ENCODE measurements at places on chromosomes 7 and 10.

- no peak for DNase-seq
Observed at GRCh38 chr10:35696392-35697287, 54.5 kb upstream of the FZD8 start.

- DNase-seq: no peak
Observed at GRCh38 chr7:47852330-47853245, 95.7 kb downstream of the PKD1L1 start.

- DNase-seq: no peak
Observed at GRCh38 chr7:152667958-152668357, 8.0 kb downstream of the XRCC2 start.

DNA sequence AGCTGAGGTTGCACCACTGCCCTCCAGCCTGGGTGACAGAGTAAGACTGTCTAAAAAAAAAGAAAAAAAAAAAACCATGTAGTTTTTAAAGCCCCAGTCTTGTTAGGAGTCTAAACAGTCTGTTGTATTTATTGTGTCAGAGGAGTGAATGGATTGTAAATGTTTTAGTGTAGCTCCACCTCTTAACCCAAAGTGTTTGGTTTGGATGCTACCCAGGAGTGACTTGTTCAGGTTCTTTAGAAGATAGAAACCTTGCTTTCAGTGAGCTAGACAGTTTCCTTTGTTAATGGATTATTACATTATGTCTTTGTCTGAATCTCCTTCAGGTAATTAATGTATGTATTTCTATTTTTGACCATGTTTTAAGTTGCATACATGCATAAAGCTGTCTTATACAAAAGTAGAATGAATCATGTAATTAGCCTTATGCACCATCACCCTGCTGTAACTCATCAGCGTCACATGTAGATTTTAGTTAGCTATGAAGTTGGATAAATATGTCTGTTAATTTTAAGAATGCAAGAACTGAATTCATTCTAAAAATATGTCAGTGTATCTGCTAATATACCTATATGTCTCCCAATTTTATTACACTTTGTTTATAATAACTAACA is 97.7 kb downstream of the TAF3 start:
- DNase-seq: peak; percentile 20

DNA sequence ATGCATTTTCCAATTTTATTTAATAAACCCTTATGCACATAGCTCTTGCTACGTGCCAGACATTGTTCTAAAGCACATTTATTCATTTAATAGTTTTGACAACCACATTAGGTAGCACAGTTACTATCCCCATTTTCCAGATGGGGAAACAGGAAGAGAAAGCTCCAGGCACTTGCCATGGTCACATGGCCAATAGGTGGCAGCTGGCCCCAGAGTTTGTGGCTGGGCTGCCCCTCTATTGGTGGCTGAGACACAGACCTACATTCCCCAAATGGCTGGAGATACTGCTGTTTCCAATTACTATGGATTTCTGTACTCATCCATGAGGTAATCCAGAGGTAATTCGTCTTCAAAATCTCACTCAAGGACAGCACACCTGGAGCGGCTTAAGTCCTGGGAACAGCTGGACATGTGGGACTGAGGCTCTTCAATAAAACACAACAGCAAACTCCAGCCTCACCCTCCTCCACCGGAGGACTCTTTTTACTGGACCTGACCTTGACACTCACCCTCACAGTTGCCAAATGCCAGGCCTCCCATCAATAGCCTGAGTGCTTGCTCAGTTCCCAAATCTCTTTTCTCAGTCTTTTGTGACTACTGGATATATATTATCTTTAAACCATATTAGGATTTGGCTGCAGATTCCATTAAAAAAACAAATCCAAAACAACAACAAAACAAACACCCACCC is 106.1 kb downstream of the CLEC2L start:
- peak; percentile 20 for DNase-seq

GRCh38 chr7:95407751-95408150 is 11.6 kb upstream of the PON3 start:
- DNase-seq: no peak

DNA sequence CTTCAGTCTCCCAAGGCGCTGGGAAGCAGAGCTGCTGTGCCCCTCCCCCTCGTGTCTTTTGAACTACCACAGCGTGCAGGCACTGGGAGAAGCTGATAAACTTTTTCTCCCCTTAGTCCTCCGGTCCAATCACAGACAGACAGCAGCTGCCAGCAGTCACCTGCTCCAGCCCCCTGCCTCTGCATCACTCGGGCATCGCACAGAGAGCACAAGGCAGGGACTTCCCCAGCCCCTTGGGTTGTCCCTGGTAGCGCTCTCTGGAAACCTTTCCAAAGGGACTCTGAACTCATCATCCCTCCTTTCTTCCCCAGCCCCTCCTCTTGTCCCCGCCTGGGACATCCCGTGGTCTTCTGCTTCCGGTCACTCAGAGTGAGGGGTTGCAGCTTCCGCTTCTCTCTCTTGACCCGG is 1.4 kb upstream of the NEUROG3 start:
- DNase-seq: no peak

DNA sequence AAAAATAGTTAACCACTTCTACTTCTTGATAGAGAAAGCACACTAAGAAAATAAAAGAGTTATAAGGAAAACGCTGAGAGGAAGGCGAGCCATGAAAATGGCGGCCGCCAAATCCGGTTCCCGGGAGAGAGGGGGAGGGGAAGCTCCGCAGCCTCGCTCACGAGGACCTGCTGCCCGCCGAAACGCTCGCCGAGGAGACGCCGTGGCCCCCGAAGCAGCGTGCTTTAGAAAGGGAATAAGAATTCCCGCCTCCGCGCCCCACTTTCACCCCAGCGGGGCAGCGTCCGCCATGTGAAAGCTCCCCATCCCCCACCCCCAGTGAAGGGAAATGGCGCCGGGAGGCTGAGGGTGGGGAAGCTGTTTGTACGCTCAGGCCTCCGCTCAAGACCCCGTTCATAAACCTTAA is 505 bp downstream of the HNRNPA2B1 start:
- peak; percentile 51 for DNase-seq

Data from fibroblast of skin of abdomen (primary cell).